Activated CD8-positive, alpha-beta T cell treated with anti-CD3 and anti-CD28 coated beads for 36 hours (primary cell): ENCODE measurements at places on chromosomes 2 and 18. TPM values are rescaled to one million over a fixed set of nuclear protein-coding genes. Genes with fewer than 3 reads are reported as not detected.

DNA sequence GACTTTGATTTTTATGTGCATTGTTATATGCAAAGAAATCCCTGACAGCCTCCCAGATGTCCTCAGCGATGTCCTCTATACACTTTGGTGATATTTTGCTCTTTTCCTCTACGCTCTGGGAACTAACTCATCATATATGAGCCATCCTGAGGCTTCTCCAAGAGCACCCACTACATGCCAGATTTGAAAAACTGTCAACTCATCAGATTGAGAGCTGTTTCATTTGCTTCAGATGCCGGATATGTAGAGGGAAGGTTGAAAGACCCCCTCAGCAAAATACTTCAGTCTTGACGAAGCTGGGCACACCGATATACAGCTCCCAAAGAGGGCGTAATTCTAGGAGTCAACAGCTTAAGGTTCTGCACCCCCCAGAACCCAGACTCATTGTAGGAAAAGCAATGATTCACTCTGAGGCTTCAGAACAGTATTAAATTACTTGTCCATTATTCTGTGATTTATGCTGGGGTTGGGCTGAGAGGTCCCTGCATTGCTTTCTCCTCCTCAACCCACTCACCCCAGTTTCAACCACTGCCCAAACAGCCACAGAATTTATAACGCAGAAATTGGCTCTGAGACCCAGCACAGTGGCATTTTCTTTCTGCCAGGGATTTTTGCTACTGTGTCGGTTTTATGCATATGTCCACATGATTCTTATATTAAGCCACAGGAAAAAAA lies 341.8 kb downstream of the ALK start:
- H3K36me3 ChIP-seq: no peaks in the 10 kb centered on the region
- DNase-seq: no peak
- no peak overlapping the region for H3K27ac ChIP-seq
- no peak overlapping the region for H3K4me3 ChIP-seq
- H3K27me3 ChIP-seq: no peaks in the 10 kb centered on the region

- no peaks in the 10 kb centered on the region for H3K27me3 ChIP-seq
- peaks cover 5% of the 10 kb centered on the region for H3K36me3 ChIP-seq
- H3K27ac ChIP-seq: no peak overlapping the region
- DNase-seq: no peak
Measured at GRCh38 chr2:46722142-46722541, 193.5 kb downstream of the MCFD2 start.

GRCh38 chr2:3154700-3155099 lies 222.9 kb downstream of the EIPR1 start:
- H3K27me3 ChIP-seq: no peaks in the 10 kb centered on the region
- peaks cover 3% of the 10 kb centered on the region for H3K4me1 ChIP-seq
- DNase-seq: no peak
- H3K4me3 ChIP-seq: no peak overlapping the region
- peaks cover 29% of the 10 kb centered on the region for H3K36me3 ChIP-seq

- no peak for DNase-seq
- peaks cover 57% of the 10 kb centered on the region for H3K4me1 ChIP-seq
- peaks cover 78% of the 10 kb centered on the region for H3K36me3 ChIP-seq
- no peaks in the 10 kb centered on the region for H3K27me3 ChIP-seq
- H3K4me3 ChIP-seq: no peak overlapping the region
- H3K27ac ChIP-seq: no peak overlapping the region
Measured at GRCh38 chr18:63247506-63247905, 72.1 kb downstream of the BCL2 start.

DNA sequence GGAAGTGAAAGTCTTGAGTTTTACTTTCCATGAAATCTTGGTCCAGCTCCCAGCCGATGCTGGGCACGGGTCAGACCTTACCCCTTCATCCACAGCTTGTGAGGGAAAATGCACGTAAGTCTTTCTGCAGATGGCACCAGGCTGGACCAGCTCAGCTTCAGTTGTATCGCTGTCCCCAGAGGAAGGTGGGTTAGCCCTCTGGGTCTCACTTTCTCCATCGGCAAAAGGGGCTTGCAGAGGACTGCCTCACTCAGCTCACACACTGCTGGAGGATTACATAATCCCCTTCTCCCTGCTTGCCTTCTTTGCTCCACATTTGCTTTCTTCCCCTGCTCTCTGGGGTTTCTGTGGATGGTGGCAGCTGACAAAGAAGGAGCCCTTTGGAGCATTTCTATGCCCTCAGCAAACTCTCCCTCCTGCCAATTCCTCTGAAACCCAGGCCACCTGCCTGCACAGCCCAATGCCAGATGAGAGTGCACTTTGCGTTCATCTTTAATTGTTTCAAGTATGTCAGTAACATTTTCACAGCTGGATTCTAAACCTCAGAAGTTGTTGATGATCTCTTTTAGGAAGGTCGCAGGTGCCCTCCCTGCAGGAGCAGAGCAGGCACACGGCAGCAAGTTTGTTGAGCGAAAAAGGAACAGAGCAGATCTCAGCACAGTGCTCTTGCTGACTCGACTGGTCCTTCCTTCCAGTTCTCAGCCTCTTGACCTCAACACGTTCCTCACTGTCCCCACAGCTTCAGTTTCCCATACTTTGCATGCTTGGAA lies 155.6 kb upstream of the GLI2 start:
- no peaks in the 10 kb centered on the region for H3K36me3 ChIP-seq
- H3K4me3 ChIP-seq: no peak overlapping the region
- H3K4me1 ChIP-seq: no peaks in the 10 kb centered on the region
- H3K27me3 ChIP-seq: peaks cover 22% of the 10 kb centered on the region
- no peak for DNase-seq

- H3K27ac ChIP-seq: no peak overlapping the region
- peaks cover 1% of the 10 kb centered on the region for H3K27me3 ChIP-seq
- H3K4me3 ChIP-seq: no peak overlapping the region
- no peak for DNase-seq
Measured at GRCh38 chr2:19600506-19600905, 242.1 kb upstream of the OSR1 start.

- no peak for DNase-seq
- no peak overlapping the region for H3K27ac ChIP-seq
- H3K36me3 ChIP-seq: peaks cover 21% of the 10 kb centered on the region
- no peak overlapping the region for H3K4me3 ChIP-seq
- no peaks in the 10 kb centered on the region for H3K27me3 ChIP-seq
Measured at GRCh38 chr2:96253006-96253405, 12.8 kb downstream of the TMEM127 start.

DNA sequence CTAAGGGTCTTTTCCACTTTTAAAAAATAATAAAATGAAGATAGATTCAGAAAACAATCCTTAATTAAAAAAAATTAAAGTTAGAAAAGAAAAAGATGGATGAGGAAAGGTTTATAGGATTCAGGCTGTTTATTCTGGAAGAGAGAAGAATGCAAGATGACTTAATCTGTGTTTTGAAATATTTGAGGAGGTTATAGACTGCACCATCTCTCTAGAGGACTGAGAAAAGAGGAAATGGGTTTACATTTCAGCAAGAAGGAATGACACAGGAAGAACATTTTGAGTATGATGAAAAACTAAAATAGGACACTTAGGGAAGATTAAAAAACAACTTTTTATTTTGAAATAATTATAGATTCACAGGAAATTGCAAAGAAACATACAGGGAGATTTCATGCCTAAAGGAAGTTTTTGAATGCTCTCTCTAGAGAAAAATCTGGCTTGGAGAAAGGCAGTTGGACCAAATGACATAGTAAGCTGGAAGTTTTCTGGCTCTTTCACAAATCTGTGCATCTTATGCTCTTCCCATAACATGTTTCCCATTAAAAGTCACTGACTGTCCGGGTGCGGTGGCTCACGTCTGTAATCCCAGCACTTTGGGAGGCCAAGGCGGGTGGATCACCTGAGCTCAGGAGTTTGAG lies 75.0 kb downstream of the CERS6 start:
- no peaks in the 10 kb centered on the region for H3K27me3 ChIP-seq
- no peak for DNase-seq
- peaks cover 18% of the 10 kb centered on the region for H3K36me3 ChIP-seq
- no peak overlapping the region for H3K27ac ChIP-seq

GRCh38 chr2:222442665-222443064 lies 18.3 kb downstream of the SGPP2 start:
- no peak overlapping the region for H3K4me3 ChIP-seq
- no peak overlapping the region for H3K27ac ChIP-seq
- no peak for DNase-seq
- peaks cover 2% of the 10 kb centered on the region for H3K27me3 ChIP-seq

DNA sequence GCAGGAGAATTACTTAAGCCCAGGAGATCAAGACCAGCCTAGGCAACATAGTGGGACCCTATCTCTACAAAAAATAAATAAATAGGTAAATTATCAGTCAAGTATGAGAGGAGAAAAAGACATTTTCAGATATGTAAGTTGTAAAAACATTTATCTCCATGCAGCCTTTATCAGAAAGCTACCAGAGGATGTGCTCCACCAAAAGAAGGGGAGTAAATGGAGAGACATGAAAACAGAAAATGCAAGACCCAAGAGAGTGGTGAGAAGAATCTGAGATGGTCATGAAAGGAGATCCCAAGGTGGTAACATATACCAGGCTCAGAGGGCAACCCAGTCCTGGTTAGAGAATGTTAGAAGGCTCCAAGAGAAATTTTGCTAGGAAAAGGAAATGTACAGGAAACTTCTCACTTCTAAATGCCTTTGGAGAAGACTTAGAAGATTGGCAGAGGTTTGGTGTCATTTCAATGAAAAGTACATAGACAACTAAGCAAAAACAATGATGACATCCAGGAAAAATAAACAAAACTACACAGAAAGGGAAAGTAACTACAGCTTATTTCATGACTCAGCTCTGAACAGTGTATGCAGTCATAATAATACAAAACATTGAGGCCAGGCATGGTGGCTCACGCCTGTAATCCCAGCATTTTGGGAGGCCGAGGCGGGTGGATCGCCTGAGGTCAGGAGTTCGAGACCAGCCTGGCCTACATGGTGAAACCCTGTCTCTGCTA lies 19.5 kb downstream of the CIB4 start:
- H3K27me3 ChIP-seq: peaks cover 4% of the 10 kb centered on the region
- no peak overlapping the region for H3K4me3 ChIP-seq
- H3K4me1 ChIP-seq: peaks cover 4% of the 10 kb centered on the region
- no peaks in the 10 kb centered on the region for H3K36me3 ChIP-seq
- no peak for DNase-seq

DNA sequence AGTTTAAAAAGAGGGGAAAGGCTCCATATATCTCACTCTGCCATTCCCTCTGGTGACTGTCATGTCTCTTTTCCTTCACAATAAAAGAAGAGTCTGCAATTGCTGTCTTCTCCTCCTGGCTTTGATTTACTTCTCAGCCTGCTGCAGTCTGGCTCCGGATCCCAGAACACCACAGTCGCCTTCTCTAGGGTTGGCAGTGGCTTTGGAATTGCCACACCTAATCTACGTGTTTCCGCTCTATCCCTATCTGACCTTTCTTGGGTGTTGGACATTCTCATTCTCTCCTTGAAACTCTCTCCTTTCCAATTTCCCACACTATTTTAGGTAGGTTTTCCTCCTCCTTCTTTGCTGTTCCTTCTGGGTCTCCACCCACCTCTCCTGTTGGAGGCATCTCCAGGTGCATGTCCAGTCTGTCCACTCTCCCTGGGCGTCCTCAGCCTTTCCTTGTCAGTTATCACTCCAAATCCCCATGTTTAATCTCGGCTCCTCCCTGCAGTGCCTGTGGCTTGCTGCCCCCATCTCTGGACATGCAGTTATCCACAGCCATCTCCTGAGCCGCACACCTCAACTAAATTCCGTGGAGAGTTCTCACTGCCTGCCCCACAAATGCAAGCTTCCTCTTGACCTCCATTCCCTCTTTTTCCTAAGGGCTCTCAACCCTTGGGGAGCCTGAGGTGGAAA lies 112.8 kb downstream of the KCTD1 start:
- no peak overlapping the region for H3K4me3 ChIP-seq
- H3K27me3 ChIP-seq: peaks cover 11% of the 10 kb centered on the region
- no peak for DNase-seq
- H3K4me1 ChIP-seq: no peaks in the 10 kb centered on the region

- peaks cover 35% of the 10 kb centered on the region for H3K4me1 ChIP-seq
- H3K36me3 ChIP-seq: peaks cover 21% of the 10 kb centered on the region
- DNase-seq: no peak
- no peak overlapping the region for H3K27ac ChIP-seq
Measured at GRCh38 chr2:232281858-232282507, 96.6 kb upstream of the ALPP start.

GRCh38 chr2:236171680-236172254 lies 3.6 kb upstream of the GBX2 start:
- no peak overlapping the region for H3K27ac ChIP-seq
- peaks cover 2% of the 10 kb centered on the region for H3K4me1 ChIP-seq
- H3K4me3 ChIP-seq: no peak overlapping the region
- no peaks in the 10 kb centered on the region for H3K36me3 ChIP-seq

GRCh38 chr2:165069151-165069550 lies 113.8 kb upstream of the SLC38A11 start:
- H3K27ac ChIP-seq: no peak overlapping the region
- H3K27me3 ChIP-seq: no peaks in the 10 kb centered on the region
- H3K4me1 ChIP-seq: no peaks in the 10 kb centered on the region
- no peaks in the 10 kb centered on the region for H3K36me3 ChIP-seq
- no peak for DNase-seq

DNA sequence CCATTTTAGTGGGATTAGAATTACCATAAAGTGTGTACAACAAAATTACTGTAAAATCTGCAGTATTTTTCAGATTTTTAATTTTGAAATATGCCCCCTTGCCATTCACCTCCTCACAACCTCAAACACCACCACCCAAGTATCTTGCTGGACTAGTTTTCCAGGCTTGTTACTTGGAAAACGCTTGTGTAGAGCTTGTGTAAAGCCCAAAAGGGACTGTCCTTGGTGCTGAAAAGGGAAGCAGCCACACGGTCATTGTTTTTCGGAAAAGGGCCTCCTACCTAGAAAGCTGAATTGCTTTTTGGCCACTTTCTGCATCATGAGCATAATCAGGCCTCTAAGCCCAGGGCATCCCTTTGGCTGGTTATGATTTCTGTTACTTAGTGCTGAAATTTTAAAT lies 563.4 kb downstream of the LRRTM4 start:
- H3K27me3 ChIP-seq: no peaks in the 10 kb centered on the region
- H3K4me1 ChIP-seq: no peaks in the 10 kb centered on the region
- no peak overlapping the region for H3K27ac ChIP-seq
- H3K36me3 ChIP-seq: no peaks in the 10 kb centered on the region
- DNase-seq: no peak
- no peak overlapping the region for H3K4me3 ChIP-seq

GRCh38 chr2:100623033-100623715 lies 60.4 kb downstream of the PDCL3 start:
- no peak for DNase-seq
- peaks cover 4% of the 10 kb centered on the region for H3K4me1 ChIP-seq
- no peak overlapping the region for H3K4me3 ChIP-seq
- H3K27me3 ChIP-seq: no peaks in the 10 kb centered on the region
- H3K27ac ChIP-seq: no peak overlapping the region
- H3K36me3 ChIP-seq: no peaks in the 10 kb centered on the region

- H3K36me3 ChIP-seq: no peaks in the 10 kb centered on the region
- H3K4me1 ChIP-seq: peaks cover 23% of the 10 kb centered on the region
- H3K27ac ChIP-seq: no peak overlapping the region
- DNase-seq: no peak
Measured at GRCh38 chr2:105422801-105423200, 23.9 kb upstream of the FHL2 start.

GRCh38 chr2:137674991-137675390 lies 289.3 kb upstream of the HNMT start:
- H3K36me3 ChIP-seq: no peaks in the 10 kb centered on the region
- H3K27me3 ChIP-seq: no peaks in the 10 kb centered on the region
- H3K4me1 ChIP-seq: no peaks in the 10 kb centered on the region
- H3K27ac ChIP-seq: no peak overlapping the region
- H3K4me3 ChIP-seq: no peak overlapping the region
- no peak for DNase-seq

The MAP3K19 gene
- not detected for total RNA-seq

The CXCR4 gene
- total RNA-seq: 103 TPM

The FBXO48 gene
- total RNA-seq: 1.4 TPM

The PGAP1 gene
- total RNA-seq: 19.2 TPM

The PROC gene
- not detected for total RNA-seq

The MEP1B gene
- not detected for total RNA-seq

The PLCD4 gene
- 0.49 TPM for total RNA-seq

The PCBP1 gene
- 470 TPM for total RNA-seq

The THSD7B gene
- not detected for total RNA-seq

The ACAA2 gene
- 83.3 TPM for total RNA-seq
